NCI-H1092 (cell line): ENCODE measurements at places on chromosomes 3 and 15.
A peak's percentile ranks its signal among the peaks of the same experiment; 100 is the strongest.

DNA sequence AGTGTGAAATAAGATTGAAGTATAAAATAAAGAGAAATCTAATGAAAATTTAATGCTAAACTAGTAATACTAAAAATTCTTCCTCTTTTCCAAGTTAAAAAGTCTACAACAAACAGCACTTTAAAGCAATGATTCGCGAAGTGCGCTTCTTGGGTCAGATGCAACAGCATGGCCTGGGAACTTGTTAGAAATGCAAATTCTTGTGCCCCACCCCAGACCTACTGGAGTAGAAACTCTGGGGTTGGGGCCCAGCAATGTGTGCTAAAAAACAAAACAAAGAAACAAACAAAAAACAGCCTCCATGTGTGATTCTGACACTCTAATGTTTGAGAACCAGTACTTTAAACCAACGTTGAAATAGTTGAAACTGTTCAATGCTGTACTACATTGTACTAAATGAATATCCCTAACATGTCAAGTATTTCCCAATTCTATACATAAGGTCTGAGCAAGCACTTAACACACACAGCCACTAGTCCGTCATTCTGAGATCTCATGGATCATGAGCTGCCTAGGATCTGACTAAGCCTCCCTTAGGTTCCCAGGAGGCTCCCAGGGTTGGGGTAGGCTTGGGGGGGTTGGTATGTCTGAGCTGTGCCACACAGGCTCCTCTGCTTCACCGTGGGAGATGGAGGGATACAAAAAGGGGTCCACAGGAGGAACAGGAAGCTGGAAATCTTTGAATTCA lies 6.1 kb downstream of the RASGRP1 start:
- no peak for DNase-seq

- no peak for DNase-seq
Observed at GRCh38 chr3:159789017-159789416, 199.6 kb upstream of the IL12A start.

DNA sequence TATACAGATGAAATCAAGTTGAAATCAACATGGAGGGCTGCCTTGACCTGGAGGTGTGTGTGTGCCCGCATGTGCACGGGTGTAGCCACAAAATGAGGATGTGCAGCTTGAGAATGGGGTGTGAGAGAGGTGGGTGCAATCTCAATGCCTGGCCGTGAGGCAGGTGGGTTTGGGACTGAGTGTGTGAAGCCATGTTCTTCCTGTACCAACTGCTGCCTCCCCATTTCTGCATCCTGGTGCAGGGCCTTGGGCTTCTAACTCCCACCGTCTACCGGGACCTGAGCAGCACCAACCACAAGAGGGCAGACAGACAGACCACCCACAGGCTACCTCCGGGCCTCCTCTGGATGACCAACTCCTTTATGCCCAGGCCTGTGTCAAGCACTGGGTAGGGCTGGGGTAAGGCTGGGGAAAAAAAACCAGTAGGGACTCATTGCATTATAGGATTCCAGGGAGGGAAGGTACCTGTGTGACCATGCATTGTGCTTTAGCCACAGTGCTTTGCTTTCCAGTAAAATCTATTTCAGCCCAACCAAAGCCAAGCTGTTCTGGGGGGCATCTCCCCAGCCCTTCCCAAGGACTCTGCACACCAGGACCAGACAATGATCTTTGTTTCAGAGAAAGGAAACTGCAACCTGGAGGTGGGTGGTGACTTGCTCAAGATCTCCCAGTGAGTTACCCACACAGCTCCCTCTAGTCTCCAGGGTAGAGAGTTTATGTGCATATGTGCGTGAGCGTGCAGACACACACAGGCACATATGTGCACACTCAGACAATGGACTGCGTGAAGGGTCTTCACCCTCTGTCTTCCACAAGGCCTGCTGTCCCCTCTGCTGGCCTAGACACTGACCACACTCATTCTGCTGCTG lies 162.2 kb upstream of the TLE3 start:
- no peak for DNase-seq

DNA sequence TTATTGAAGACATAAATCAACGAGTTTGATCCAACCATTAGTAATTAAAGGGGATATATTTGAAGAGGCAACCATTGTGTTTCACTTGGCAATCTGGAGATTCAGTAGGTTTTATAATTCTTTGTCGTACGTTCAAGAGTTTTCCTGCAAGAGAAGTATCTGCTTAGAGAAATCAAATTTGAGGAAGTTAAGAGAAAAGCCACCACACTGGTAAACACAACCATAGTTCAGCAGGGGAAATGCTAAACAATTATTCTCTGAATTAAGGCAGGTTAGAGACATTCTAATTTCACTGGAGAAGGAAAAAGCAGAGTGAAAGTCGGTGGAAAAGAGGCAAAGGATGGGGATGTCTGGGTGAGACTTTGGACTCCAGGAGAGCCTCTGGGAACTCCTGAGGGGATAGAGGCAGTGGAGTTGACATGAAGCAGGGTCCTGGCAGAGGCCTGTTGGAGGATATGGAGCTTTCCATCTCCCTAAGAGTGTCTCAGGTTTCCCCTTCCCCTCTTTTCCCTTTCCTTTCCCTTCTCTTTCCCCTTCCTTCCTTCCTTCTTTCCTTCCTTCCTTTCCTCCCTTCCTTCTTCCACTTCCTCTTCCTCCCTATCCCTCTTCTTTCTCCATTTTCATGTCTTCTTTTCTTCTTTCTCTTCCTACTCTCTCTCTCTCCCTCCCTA lies 26.5 kb downstream of the SPINK8 start:
- no peak for DNase-seq

GRCh38 chr15:64452988-64453688 lies 7.2 kb upstream of the ZNF609 start:
- DNase-seq: peak; percentile 71

DNA sequence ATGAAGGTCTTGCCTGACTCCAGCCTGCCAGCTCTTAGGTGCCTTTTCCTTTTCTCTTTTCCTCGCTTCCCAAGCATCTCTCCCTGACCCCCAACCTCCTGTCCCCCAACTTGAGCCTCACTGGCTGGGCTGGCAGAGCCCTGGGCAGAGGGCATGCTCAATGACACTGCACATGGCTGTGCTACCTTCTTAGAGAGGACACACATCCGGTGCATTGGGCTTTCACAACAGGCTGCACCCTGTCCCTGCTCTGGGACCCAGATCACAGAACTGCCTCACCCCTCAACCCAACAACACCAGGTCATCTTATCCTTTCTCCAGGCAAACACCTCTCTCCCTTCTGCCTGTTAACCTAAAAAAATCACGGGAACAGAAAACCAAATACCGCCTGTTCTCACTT lies 7.5 kb upstream of the ANKDD1A start:
- DNase-seq: no peak

GRCh38 chr15:66254089-66254950 lies 770 bp upstream of the MEGF11 start:
- DNase-seq: no peak

DNA sequence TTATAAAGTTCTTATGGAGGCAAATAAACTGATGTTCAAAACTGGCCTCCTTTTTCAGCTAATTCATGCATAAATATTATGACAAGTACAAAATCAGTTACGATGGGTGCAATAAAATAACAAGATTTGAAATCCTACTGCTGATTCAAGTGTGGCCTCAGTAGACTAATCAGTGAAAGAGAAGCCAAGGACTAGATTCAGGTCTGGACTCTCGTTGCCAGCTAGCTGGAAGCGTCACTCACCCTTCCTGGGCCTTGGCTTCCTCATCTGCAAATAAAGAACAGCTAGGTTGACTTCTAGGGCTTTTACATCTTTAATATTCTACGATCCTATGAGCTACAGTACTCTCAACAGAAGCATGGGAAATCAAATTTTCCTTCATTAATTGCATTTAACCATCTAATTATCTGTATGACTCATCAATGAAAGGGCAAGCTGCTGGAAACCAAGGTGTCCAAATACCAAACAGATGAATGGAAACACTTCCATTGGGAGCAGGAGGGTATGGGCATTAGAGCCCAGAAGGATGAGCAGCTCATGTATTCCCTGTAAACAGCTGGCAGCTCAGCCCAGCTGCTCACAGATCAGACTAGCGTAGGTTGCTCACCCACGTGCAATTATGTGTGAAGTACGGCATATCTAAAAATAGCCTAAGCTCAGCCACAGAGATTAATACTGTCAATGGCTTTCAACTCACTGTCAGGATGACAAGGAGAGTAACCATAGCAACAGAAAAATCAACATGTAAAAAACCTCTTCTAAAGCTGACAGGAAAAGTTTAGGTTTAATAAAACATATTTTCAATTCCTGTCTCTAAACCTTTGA lies 294.8 kb downstream of the PLCL2 start:
- no peak for DNase-seq

GRCh38 chr15:24823473-24823872 lies 131.3 kb upstream of the SNRPN start:
- no peak for DNase-seq
